ENCODE measurements at places on chromosomes 16 and 17.

DNA sequence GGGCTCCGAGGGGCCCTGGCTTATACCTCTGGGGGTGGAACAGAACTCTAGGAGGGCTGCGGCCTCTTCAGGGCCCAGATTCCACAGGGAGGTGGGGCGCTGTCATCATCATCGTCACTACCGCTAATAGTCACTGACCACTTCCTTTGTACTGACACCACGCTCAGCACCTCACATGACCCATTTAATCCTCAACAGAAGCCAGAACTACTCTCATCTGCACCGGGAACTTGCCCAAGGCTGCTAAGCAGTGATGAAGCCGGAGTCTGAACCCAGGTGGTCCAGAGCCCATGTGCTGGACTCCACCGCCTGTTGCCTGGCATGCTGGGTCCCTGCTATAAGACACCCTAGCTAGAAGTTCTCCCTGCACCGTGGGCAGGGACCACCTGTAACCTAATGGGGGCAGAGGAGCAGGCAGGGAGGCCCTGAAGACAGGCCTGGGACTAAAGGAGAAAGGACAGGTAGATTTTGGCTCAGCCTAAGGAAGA, 12.0 kb downstream of the UNC13D start:
- no peak for DNase-seq

DNA sequence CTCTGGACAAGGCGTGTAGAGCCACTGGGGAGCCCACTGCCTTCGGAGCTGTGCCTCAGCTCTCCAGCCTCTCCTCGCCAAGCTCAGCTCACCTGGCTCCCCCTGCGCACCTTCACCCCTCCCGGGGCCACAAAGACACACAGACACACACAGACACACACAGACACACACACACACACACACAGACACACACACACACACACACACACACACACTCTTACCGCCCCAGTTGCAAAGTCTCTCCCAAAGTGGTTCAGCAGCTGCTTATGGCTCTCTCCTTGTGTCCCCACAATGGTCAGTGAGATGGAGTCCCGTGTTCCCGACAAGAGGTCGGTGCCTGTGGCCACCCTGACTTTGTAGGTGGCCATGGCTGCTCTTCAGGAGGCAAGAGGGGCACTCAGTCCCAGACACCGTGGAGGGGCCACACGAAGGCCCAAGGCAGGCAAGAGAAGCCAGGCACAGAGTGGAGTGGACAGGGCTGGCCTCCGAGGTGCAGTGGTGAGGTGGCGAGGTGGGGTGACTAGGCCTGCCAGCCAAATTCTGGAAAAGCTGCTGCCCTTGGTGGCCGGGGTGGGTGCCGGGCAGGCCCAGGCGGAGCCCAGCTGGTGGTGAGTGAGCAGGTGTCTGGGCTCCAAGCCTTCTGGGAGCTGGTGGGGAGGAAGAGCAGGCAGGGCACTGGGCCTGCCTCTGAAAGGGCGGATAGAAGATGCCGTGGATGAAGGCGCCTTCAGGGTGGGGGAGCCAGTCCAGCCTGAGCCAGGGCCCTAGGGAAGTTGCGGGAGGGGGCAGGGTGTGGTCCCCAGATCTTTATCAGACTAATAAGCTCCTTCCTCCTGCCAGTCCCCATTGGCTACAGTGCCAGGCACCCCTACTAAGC, at the start of gene ALOX12B:
TSS of gene ALOX12B (minus strand) at position 642 of the 877 bp plus-strand sequence. CDS start at position 368, 274 bp downstream.
- no peak for DNase-seq

GRCh38 chr16:86918637-86919036, 340.3 kb downstream of the FOXL1 start:
- no peak for DNase-seq

GRCh38 chr17:37090941-37091340, 142.2 kb downstream of the AATF start:
- no peak for DNase-seq

- DNase-seq = no peak
Observed at GRCh38 chr17:82720204-82720603, 3.7 kb downstream of the FN3KRP start.

GRCh38 chr16:13056607-13057006, 155.2 kb downstream of the SHISA9 start:
- no peak for DNase-seq

DNA sequence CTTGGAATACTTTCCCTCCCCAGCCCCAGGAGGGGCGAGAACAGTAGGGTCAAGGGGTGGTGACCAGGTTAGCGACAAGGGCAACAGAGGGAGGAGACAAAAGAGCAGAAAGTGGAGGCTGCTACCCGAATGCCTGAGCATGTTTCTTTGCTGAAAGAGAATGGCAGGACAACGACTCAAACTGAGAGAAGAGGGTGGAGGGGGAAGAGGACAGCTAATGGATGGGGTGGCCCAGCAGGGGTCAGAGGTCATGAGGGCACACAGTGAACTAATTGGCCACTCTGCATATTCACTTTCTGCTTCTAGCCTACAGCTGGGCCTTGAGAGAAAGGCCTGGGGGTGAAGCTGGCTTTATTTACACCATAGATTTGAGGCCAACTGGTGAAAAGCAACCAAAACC, 19.1 kb upstream of the DDX52 start:
- no peak for DNase-seq

DNA sequence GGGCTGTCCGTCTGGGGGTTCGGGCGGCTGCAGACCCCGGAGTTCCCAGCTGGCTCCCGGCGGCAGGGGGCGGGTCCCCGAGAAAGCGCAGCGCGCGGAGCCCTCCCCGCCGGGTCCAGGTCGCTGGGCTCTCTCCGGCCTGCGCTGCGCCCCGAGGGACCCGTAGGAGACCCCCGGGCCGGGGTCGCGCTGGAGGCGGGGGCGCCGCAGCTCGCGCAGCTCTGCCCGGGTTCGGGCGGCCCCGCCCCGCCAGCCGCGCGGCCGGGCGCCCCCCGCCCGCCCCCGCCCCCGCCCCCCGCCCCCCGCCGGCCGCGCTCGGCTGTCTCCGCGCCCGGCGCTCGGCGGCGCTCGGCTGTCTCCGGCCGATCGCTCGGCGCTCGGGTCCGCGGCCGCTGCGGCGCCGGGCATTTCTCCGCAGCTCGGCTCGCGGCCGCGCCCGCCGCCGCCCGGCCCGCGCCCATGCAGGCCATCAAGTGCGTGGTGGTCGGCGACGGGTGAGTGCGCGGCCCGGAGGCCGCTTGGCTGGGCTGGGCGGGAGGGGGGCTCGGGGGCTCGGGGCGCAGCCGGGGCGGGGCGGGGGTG, at the start of gene RAC3:
TSS of gene RAC3 (plus strand) at position 376 of the 582 bp plus-strand sequence. CDS start at position 460, 84 bp downstream.
- DNase-seq = peak; percentile 42

DNA sequence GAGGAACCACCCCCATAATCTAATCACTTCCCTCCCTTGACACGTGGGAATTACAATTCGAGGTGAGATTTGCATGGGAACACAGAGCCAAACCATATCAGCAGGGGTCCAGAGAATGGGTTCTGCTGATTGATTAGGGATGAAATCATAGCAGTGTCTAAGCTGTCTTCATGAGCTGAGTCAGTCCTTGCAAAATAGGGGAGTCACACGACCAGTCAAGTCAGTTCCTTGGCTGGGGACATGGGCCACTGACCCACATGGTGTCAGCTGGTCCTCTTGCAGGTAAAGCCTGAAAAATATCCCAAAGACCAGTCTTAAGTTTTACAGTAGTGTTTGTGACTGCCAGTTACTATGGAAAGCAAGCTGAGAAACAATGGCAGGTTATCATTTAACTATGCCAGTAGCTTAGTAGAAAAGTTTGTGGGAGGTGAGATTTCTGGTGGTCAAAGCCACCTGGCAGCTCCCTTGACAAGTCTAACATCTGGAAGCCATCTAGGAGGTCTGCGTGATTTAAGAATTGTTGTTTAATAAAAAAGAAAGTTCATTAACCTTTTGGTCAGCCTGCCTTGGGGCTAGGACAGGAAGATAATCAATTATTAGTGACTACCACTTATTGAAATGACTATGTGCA, 15.7 kb upstream of the ATF7IP2 start:
- no peak for DNase-seq
